MV-4-11 (cell line): ENCODE measurements at places on chromosomes 6 and 20.

- no peak for DNase-seq
These were observed 68.5 kb downstream of the MRPL14 start for GRCh38 chr6:44058617-44059358.

GRCh38 chr6:32954986-32955802 is 2.3 kb upstream of the HLA-DMA start:
- no peak for DNase-seq

DNA sequence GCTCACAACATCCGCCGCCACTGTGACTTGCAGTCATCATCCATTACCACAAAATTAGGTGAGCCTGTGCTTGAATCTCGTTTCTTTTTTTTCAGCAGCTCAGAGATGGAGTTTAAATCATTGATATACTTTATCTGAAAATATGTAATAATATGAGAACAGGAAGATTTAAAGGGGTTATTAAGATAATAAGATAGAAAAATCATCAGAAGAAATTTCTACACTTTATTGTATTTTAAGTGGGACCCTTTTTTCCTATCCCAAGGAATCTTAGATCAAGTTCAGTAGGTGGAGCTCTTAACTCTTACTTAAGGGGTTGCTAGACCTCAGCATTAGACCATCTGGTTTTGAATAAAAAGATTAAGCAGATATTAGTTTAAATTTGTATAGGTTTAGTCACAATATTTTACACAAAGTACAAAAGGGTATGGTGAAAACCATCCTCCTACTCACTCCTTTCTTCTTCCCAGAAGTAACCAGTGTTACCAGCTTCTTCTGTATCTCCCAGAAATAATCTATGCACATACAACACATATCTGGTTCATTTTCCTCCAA is 9.4 kb upstream of the NCOA7 start:
- DNase-seq: no peak

DNA sequence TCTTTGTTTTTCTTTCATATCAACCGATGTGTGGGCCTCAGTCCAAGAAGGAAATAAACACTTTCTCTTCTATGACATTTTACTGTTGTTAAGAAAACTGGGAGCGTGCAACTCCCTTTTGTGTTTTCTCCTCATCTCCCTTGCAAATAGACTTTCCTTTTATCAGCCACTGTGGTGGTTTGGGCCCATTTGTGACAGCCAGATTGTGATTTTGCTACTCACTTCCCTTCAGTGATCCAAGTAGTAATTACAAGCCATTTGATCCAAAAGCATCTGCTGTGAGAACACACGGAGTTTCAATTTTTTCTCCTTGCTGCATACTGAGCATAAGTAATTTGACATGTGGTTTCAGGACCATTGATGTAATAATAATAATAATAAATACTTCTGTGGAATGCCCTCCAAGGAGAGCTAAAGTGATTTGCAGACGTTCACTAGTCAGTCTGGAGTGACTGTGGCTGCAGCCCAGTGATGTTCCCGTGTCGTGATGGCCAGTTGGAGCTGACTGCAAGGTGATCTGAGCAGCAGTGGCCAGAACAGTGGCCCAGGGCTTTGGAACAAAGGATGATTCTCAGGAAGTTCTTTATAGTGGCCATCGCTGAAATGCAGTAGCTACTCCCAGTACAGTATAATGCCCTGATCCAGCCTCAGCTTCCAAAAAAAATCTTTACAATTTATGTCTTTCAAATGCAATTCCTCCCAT is 91.9 kb upstream of the CLDN20 start:
- DNase-seq: no peak
